ENCODE measurements at places on chromosomes 13 and 19. TPM values are rescaled to one million over a fixed set of nuclear protein-coding genes. Genes with fewer than 3 reads are reported as not detected.
A peak's percentile ranks its signal among the peaks of the same experiment; 100 is the strongest.

The DENND1C gene
- total RNA-seq = 11.0 TPM

The ZNF776 gene
- total RNA-seq = 13.9 TPM

The OLFM4 gene
- total RNA-seq = 0.34 TPM

GRCh38 chr13:37144661-37145060 is 39.2 kb upstream of the CSNK1A1L start:
- DNase-seq = peak; percentile 45

GRCh38 chr19:6236310-6237291 is 43.2 kb downstream of the MLLT1 start:
- DNase-seq = peak; percentile 76

- no peak for DNase-seq
Observed at GRCh38 chr13:42086582-42086981, 38.1 kb downstream of the DGKH start.

DNA sequence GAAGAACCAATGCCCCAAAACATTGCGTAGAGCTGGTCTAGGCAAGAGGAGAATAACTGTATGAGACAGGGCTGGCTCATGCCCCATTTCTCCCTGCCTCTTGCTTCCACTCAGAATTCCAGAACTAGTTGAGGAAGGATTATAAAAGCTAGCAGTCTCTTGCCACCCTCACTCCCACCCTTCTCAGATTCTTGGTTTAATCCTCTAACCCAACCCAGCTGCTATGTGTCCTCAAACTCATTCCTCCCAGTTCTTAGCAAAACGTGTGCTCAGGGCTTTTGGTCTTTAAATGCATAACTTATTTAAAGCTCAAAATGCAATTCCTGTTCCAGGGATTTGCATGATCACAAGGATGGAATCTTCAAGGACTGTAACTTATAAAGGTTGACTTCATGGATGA is 466.3 kb downstream of the COG6 start:
- no peak for DNase-seq

- DNase-seq = no peak
Observed at GRCh38 chr13:85266331-85266730, 532.9 kb downstream of the SLITRK6 start.

GRCh38 chr13:77831866-77832265 is 86.8 kb downstream of the EDNRB start:
- no peak for DNase-seq

GRCh38 chr19:22421797-22422196 is 349 bp downstream of the ZNF98 start:
- no peak for DNase-seq

Data from lung (tissue), 17 donors.